Activated T-helper 17 cell treated with anti-CD3 and anti-CD28 coated beads, Interleukin-2, amount 50 U/mL, for 72 hours (primary cell): ENCODE measurements at places on chromosomes 16 and 17. TPM values are rescaled to one million over a fixed set of nuclear protein-coding genes. Genes with fewer than 3 reads are reported as not detected.

ST6GALNAC1 gene
- total RNA-seq, result 2.5 TPM

- ATAC-seq, result no peak
These were observed 14.6 kb upstream of the NDRG4 start for GRCh38 chr16:58485184-58485887.

- no peak for ATAC-seq
These were observed 39.0 kb downstream of the IQCK start for GRCh38 chr16:19757026-19757425.

DNA sequence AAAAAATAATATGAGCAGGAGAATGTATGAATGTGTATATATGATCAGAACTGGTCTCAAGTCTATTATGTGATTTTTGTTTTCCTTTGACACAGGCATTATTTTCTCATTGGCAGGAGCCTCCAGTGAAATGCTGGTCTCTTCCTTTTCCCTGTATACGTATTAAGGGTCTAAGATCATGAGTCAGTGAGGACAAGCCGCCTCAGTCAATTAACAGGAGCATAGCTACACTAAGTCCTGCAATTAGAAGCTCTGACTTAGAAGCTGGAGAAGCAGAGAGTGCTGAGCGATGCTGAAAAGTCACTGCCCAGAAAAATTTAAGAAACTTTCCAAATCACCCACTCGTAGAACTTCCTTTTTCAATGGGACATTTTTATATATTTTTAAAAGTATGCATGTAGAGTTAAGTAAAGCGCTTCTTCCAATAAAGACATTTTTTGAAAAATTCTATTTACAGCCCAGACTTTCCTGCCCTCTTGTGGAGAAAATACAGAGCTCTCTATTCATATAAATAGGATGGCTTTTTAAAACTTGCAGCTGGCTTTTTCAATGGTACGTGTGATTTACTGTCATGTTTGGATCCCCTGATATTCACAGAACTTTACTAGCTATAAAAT is 70.2 kb upstream of the PSMD7 start:
- no peak for ATAC-seq

DNA sequence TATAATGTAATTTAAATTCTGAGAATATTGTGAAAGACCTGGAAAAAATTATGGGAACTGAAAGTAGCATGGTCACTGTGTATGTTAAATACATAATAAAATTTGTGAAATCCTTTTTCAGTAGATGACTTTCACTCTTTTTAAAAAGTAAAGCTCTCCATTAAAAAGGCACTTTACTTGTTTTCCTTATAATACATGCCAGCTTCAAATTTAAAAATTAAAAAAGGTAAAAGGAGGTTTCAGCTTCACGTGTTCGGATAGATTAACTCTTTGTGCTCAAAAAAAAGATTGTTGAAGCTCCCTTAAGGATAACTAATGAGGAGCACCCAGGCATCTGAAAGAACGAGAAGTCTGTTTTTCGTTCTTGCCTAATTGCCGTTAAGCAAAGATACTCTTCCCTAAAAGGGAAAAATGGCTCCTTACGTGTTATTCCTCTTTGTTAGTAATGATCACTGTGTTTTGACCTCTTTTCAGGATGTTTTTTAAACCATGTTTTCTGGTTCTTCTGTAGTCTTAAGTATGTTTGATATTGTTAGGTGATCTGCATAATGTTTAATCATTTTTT is 87.8 kb downstream of the TUBD1 start:
- ATAC-seq, result no peak

DNA sequence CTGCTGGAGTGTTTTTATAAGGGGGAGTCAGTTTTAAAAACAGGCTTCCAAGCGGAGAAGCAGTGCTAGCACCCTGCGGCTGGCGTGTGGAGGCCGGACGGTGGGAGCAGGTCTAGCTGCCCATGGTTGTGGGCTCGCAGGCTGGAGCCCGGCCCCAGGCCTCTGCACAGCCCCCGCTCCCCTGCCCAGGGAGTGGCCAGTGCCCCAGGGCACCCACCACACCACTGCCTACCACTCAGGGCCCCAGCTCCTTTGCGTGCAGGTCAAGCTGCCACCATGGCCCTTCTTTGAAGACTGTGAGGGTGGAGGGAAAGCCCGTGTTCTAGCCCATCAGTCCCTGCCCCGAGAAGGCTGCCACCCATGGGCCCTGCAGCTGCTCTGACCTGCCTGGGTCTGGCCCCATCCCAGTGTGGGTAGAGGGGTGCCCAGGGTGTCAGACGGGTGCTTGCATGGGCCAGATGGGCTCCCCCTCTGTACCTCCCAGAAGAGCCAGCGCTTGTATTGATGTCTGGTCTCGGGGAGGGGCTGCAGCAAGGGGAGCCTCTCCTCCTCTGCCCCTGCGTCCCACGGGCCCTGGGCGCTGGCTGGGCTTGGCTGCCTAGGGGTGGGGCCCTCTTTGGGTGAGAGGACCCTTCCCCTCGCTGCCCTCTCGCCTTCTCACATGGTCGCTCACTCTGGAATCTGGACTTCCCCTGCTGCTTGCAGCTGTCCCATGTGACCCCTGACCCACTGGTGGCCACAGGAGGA is 1.5 kb upstream of the NUDT16L1 start:
- ATAC-seq, result no peak
